ENCODE measurements at places on chromosomes 2 and 18.

DNA sequence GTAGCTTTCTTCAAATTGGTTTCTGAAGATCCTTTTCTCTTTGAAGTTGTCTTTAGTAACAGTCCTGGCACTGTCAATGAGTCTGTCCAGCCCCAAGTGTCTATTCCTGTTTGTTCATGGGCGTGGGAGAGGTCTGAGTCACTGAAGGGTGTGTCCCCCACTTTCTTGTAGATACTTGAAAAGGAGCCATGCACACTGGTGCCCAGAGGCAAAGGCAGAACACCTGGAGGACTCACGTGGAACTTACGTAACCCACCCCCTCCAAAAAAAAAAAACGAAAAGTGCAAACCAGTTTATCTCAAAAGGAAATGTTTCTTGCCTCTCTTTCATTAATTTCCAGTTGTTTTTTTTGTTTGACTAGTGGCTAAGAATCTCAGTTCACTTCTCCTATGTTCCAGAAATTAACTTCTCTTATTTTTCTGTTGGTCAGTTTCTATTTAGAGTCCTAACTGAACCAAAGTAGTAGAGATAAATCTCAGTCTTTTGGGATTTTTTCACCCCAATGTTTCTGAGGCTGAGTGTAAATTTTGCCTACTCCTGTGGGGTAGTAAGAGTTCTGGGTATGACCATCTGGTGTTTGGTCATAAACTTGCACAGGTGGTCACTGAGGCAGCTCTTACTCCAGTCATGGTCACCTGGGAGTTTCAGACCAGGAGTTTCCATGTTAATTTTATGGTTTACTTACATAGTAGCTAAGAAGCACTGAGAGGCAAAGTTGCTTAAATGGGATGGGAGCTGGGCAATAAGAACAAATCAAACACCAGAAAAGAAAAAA, 54.9 kb downstream of the DSC3 start:
- no peak for DNase-seq

DNA sequence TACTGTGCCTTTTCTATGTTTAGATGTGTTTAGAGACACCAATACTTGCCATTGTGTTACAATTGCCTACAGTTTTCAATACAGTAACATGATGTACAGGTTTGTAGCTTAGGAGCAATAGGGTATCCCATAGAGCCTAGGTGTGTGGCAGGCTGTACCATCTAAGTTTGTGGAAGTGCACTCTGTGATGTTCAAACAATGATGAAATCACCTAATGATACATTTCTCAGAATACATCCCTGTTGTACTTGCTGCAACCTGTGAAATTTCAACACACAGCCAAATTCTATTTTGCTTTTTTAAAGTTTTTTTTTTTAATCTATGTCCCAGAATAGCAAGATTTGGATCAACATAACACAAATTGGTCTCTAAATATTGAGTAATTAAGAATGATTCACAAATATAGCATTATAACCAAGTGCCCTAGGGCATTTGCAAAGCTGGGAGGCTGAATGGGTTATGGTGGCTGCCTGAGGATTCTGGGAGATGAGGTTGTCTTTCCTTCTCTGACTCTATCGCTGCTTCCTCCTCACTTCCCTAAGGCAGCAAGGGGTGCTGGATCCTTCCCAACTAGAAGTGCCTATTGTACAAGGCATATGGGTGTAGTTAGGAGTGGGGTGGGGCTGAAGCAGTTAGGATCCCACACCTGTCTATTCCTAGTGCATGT, 78.3 kb downstream of the SKA1 start:
- DNase-seq = no peak

DNA sequence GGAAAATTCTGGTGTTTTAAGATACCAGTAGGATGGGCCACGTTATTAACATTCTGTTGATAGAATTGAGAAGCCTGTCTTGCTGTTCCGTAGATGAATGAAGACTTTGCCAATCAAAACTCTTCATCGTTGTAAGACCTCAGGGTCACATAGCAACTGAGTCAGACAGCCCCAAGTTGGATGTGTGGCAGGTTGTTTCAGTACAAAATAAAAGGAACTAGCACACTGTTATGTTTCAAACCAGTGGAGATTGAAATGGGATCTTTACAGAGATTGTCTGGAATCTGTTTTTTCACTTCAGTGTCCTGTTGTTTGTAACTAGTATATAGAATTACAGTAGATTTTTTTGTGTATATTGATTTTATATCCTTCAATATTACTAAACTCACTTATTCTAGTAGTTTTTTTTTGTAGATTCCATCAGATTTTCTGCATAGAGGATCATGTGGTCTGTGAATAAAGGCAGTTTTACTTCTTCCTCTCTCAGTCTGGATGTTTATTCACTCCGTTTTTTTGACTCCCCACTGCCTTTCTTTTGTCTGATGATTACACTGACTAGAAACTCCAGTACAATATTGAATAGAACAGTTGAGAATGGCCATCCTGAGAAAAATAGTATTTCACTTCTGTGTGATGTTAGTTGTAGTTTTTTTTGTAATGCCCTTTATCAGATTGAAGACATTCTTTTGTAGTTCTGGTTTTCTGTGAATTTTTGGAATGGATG, 22.7 kb downstream of the EPC2 start:
- no peak for DNase-seq

DNA sequence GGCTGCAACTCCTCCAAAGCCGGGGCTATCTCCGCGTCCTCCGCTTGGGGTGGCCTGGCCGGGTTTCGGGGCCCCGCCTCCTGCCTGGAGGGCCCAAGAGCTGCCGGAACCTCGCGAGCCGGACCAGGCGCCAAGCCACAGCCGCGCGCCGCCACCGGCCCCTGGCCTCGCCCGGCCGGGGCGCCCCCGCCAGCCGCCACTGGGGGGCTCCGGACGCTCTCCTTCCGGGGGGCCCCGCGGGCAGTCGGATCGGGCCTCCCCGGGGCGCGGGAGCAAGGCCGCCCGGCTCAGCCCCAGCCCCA, 17.4 kb upstream of the HAAO start:
- no peak for DNase-seq

- no peak for DNase-seq
Observed at GRCh38 chr2:72204156-72204785, 56.6 kb upstream of the CYP26B1 start.
